DMS53 (cell line): ENCODE measurements at places on chromosomes 7 and 10.

DNA sequence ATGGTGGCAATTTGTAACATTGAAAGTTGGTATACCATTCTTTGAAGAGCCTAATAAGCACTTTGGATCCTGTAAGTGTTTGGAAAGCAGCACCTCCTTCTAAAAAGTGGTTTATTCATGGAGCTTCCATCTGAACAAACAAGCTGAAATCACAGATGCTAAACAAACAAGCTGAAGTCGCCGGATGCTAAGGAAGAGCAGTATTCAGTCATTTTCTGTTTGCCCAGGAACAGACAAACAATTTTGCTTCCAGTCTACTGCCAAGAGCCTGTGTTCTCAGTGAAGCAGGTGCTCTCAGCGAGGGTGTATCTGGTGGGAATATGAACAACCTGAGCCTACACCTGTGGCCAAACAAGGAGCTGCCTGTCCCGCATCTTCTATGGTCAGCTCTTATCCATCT lies 6.3 kb downstream of the COL28A1 start:
- DNase-seq, result peak; percentile 96

DNA sequence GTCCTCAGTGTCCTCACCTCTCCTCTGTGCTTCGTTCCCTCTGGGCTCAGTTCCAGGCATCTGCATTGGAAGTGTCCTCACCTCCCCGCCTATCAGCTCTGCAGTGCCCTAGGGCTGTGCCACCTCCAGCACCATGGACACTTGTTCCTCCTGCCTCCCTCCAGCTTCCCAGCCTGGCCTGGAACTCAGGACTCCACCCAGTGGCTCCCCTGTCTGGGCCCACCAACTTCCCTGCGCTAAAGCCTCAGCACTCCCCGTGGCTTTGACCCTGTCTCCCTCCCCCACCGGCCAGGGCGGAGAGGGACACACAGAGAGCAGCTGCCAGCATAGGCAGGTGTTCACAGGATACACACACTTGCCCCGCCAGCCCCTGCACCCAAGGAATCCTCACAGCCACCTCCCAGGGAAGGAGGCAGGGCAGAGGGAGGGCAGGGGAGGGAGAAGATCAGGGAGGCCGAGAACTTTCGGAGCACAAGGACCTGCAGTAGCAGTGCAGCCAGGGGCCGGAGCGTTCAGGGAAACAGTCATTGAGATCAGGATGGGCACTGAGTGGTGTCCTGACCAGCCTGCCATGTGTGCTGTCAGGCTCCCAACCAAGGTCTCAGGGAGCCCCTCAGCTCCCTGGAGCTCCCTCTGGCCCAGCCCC lies 31.3 kb downstream of the ANXA8 start:
- peak; percentile 89 for DNase-seq

- DNase-seq, result no peak
Measured at GRCh38 chr7:149565096-149565382, 67.4 kb upstream of the ZNF746 start.

GRCh38 chr7:19762631-19763030 lies 10.8 kb downstream of the TMEM196 start:
- no peak for DNase-seq

- no peak for DNase-seq
Measured at GRCh38 chr10:58903071-58903470, 273.4 kb upstream of the PHYHIPL start.

DNA sequence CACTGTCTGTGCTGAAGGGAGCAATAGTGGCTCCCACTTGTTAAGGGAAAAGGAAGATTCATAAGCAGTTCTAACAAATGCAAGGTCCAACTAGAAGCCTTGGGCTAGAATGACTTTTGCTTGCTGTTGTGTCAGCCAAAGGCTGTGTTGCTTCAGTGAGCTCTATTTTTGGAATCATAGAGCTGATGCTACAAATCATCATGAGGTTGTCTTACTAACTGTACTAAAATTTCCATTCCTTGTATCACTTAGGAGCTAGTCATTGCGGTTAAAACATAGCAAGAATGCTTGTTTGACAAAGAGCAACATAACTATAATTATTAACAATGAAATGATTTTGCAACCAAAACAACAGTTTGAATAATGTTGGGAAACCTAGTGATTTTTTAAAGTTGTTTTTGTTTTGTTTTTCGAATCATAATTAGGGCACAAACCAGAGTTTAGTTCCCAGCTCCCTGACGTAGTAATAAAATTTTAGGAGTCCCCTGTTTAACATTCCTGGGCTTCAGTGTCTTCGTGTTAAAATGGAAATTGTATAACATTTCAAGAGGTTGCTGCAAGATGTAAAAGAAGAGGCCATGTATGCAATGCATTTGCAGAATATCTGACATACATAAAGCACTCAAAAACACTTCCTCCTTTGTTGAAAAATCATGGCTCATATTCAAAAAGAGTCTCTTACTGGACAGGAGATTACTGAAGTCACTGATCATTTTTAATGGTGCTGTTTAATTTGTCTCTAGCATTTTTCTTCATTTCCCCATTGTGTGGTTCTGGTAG lies 183.4 kb downstream of the MACC1 start:
- no peak for DNase-seq

GRCh38 chr10:110525349-110526260 lies 27.9 kb downstream of the DUSP5 start:
- DNase-seq, result peak; percentile 38

- no peak for DNase-seq
Measured at GRCh38 chr7:106218546-106218945, 66.2 kb downstream of the NAMPT start.

DNA sequence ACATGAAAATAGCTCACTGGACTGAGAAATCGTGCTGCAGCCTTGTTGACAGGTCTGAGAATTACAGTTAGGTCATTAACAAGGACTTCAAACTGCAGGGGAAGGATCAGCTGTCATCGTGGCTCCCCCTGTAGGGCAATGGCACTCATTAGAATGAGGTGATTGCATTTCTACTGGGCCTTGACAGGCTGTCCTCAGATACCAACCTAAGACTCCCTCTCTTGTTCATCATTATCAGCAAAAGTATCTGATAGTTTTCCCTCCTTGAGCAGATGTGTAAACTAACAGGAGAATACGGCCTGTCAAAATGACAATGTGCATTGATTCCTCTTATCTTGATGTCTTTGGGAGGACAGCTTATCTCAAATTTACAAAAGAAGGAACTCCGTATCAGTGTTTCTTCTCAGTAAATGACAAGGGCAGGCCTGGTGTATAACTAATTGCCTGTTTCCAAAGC lies 648.5 kb upstream of the LRRN3 start:
- DNase-seq, result peak; percentile 90

GRCh38 chr7:19368491-19368925 lies 223.3 kb upstream of the FERD3L start:
- DNase-seq, result no peak

GRCh38 chr7:114663502-114663901 lies 248.9 kb downstream of the FOXP2 start:
- DNase-seq, result peak; percentile 83

DNA sequence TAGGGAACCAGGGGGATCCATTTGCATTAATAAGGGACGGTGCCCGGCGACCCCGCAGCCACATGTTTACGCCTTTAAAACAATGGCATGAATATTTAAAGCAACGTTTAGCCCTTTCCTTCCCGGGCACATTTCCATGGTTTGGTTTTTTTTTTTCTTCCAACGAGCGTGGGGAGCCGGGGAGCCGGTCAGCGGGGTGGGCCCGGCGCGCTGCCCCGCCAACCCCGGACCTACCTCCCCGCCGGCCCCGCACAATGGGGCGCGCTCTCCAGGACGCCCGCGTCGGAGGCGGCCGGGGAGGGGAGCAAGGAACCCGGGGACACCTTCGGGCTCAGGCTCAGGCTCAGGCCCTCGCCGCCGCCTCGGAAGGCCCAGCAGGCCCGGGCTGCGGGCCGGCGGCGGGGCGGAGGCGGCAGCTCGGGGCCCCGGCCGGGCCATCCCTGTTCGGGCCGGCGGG lies 1.0 kb downstream of the SEPHS1 start:
- no peak for DNase-seq

- peak; percentile 39 for DNase-seq
Measured at GRCh38 chr10:49500412-49500811, 38.5 kb downstream of the ERCC6 start.

DNA sequence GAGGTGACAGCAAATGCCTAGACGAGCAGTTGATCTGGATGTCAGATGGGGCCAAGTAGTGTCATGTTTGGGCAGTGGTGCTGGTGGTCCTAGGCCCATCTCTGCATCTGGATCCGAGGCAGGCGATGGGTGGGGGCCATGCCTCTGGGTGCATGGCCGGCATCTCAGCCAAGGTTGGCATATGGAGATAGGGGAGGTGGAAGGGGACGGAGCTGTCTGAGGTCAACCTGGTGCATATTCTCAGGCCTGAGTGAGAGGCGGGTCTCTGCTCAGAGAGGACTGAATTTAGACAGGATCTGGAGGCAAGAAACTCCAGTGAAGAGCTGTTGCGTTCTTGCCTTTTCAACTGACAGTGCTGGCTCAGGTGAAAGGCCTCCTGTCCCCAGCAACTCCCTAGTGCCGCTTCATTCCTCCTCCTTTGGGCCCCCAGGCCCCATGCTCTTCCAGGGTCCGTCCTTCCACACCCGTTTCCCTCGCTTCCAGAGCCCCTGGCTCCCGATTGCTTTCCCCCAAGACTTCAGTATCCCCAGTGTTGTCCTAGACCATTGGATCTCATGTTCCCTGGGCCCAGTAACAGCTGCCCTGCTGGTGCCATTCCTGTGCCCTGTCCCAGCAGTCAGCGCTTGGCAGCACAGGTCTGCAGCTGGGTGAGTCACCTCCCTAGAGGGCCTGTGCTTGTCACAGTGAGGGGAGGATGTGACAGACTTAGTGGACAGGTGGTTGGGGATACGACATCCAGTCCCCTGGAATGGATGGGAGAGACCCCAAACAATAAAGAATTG lies 32.6 kb downstream of the GBX1 start:
- no peak for DNase-seq

DNA sequence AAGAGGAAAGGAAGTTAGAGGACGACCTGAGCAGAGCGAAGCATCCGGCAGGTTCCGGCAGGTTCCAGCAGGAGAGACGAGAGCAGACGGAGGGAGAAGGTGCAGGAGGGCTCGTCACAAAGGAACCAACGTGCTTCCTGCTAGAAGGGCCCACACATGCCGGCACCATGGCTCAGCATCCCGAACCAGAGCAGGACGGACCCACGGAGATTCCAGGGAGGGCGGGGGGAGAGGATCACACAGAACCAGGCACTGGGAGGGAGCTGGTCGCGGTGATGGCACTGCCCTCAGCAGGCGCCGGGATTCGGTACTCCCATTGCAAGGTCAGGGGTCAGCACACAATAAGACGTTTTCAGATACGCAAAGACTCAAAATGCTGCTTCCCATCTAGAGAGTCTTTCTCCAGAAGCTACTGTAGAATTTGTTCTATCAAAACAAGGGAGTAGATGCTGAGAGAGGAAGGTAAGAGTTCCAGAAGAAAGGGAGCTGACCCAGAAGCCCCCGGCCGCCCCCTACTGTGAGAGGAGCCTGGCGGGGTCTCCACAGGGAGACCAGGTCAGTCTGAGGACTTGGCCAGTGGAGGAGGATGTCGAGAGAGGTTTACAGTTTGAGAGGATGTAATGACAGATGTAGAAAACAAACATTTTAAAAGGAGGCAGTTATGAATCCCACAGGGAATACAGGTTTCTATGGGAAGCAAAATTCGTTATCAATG lies 23.6 kb upstream of the PWWP2B start:
- no peak for DNase-seq

GRCh38 chr7:47100817-47101435 lies 481.0 kb downstream of the TNS3 start:
- peak; percentile 88 for DNase-seq

- no peak for DNase-seq
Measured at GRCh38 chr7:125126376-125126775, 196.8 kb upstream of the POT1 start.

GRCh38 chr7:27955596-27955995 lies 215.6 kb downstream of the TAX1BP1 start:
- no peak for DNase-seq

GRCh38 chr7:148865283-148865682 lies 18.8 kb downstream of the EZH2 start:
- DNase-seq, result peak; percentile 93

- DNase-seq, result no peak
Measured at GRCh38 chr7:17802056-17802455, 138.2 kb downstream of the SNX13 start.

DNA sequence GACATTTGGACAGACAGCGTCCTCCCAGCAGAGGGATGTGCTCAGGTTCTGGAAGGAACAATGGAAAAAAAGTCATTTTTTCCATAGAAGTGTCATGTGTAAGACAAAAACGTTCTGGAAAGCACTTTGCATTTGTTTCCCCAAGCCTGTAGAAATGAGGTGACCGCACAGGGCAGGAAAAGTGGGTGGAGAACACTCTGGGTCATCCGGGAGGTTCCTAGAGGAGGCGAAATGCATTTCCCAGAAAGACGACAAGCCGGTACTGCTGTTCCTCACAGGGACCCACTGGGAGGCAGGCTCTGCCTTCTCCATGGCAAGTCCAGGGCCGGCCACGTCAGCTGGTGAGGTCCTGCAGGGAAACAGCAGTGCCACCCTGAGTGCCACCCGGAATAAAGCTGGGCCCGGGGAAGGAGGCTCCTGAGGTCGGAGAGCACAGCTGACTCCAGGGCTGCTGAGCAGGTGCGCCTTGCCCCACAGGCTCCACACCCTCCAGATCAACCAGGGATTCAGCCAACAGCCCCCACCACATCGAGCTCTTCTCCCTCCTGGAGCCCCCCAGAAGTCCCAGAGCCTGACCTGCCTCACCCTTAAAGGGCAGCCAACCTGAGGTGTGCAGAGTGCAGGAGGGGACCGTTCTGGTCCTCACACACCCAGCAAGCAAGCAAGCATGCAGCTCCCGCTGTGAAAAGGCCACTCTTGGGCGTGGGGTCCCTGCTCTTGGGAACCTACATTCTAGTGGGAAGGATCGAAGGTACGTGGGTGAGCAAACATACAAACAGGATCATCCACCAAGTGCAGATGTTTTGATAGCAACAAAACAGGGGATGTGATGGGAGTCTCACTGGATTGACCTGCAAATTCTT lies 28.8 kb upstream of the INPP5A start:
- DNase-seq, result peak; percentile 14

DNA sequence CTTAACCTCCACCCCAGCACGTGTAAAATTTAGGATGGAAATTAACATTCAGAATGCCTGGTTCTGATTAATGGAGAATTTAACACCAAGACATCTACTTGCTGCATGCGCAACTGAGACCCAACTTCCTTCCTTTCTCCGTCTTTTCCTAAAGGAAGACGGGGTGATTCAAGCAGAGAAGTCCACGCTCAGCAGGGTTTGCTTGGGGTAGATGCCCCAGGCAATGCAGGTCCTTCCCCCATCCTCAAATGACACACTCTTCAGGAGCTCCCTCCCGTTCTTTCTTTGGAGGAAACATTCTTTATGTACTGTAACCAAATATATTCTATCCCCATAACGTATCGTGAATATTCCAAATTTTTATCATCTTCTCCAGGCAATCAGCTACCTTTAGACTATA lies 47.0 kb downstream of the FAM171A1 start:
- no peak for DNase-seq
